ENCODE measurements at places on chromosomes 2 and 18.
A peak's percentile ranks its signal among the peaks of the same experiment; 100 is the strongest.

- DNase-seq: peak; percentile 95
These were observed at the start of gene MEIS1 for GRCh38 chr2:66434679-66435548. Gene MEIS1, plus strand, starts transcription at chr2:66435125. Its CDS starts 732 bp downstream, at chr2:66435857.

- no peak for DNase-seq
These were observed 49.1 kb downstream of the ZNF638 start for GRCh38 chr2:71380665-71381064.

DNA sequence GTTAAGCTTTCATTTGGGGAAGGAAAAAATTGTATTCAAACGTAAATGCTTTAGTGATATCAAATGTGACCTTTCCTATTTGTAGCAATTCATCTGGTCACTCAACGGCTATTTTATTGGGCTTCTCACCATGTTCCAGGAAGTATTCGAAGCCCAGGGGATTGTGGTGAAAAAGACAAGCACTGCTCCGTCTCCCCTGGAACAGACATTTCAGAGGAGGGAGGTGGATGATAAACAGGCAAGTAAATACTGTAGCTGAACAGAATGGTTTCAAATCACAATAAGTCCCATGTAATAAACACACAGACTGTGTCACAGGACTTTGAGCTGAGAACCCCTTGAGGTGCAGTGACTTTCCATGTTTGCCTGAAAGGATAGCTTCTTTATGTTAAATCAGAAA lies 464.7 kb upstream of the HNRNPA3 start:
- DNase-seq: no peak

GRCh38 chr18:47613929-47614328 lies 316.5 kb downstream of the SMAD2 start:
- DNase-seq: no peak

GRCh38 chr2:192228685-192229084 lies 34.0 kb upstream of the TMEFF2 start:
- no peak for DNase-seq

GRCh38 chr2:227886149-227886548 lies 14.7 kb downstream of the DAW1 start:
- no peak for DNase-seq

DNA sequence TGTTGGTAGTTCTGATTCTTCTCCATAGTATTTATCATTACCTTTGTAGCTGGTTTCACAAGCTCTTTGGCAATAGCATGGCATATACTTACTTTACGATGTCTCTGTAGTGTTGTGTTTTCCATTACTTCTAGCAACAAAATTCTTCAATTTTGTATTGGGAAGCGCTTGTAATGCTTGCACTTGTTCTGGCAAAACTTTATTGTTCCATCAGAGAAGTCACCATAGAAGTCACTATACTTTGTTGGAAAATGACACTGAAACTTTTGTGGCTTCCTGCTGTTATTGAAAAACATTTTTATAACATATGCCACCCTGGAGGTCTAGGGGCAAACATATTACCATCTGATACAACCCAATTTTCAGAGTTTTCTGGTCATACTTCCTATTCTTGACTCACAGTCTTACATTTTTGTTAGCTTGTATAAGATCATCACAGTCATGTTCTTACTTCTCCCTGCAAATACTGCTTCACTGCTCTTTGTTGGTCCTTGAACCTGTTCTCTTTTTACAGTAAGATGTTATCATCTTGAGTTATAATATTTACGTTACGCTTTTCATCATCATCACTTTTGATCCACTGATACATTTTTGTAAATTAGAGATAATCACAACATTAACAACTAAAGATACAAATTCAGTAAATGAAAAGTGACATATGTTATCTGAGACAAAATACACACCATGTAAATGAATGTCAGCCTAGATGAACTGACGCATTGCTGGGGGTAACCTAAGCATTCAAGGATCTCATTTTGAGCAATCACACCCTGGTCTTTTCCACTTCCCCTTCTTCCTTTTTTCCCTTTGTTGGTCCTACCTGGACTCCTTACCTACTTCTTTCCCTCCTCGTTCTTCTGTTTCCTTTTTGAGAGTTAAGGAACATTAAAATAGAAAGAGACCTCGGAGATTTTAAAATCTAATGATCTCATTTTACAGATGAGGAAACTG lies 33.3 kb upstream of the CXCR4 start:
- DNase-seq: no peak

DNA sequence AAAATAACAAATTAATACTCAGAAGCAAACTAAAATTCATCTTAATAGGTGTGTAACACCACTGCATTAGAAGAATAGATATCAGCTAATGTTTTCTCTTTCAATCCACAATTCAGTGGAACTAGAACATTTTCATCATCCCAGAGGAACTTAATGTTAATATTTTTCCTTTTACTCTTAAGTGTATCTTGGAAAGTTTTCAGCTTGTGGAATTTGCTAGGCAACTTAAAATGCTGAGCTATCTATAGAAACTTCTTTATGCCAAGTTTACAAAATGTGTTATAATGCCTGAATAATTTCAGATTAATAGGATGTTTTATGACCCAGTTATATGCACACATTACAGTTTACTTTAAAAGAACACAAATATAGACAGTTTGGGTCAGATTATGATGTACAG lies 86.6 kb upstream of the FAM237A start:
- no peak for DNase-seq

GRCh38 chr2:210503725-210504191 lies 27.2 kb upstream of the LANCL1 start:
- DNase-seq: no peak

GRCh38 chr2:64404743-64405142 lies 49.2 kb upstream of the LGALSL start:
- no peak for DNase-seq

- no peak for DNase-seq
These were observed 16.3 kb downstream of the PDE6D start for GRCh38 chr2:231764760-231765159.

DNA sequence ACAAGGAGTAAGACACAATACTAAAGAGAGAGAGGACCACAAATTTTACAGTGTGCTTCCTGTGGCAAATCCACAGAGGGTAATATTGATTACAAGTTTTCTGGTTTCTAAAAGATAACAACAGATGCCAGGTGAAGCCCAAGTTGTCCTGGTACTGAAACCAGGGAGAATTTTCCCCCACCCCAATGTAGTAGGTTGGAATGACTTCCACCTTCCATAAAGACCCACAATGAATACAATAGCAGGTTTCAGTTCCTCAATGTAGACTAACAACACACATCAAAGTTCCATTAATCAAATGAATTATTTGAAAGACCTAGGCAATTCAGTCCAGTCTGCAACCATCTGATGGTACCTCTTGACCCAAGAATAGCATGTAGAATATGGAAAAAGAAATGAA lies 44.0 kb upstream of the TMEM247 start:
- no peak for DNase-seq
